ENCODE measurements at places on chromosomes 6 and 20.

GRCh38 chr20:64211874-64212658 is 43.5 kb upstream of the PCMTD2 start:
- DNase-seq, result no peak

DNA sequence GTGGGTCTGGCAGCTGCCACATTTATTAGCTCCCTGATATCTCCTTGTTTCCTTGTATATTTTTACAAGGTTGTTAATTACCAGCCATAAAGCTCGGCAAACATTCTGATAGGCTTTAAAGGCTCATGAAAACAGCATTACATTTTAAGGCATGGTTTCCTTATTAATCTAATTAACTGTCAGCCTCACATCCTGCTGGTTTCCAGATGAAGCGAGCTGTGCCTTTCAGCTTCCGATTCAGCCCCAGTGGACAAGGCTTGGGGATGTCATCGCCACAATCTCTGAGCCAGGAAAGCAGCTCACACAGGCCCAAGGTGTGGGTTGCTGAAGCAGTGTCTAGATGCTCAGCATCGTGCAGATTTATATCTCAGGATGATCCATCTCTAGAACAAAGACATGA is 66.0 kb upstream of the RALY start:
- no peak for DNase-seq

DNA sequence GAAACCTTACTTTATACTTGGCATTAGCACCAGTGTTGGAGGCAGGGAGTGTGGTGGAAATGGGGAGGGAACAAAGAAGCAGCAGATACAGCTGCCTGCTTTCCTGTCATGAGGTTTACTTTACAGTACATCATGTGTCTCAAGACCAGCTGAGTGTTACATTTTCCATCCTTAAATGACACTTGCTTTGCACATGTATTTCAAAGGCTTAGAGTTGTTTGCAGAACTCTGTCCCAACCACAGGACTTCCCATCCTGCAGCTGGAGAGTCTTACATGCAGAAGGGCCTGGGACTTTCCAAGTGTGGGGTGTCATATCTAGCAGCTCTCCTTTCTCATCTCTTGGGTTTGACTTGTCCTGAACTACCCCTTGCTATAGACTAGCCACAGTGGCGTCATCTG is 395.9 kb downstream of the DHX35 start:
- no peak for DNase-seq

GRCh38 chr6:74780831-74781230 is 425.0 kb downstream of the COL12A1 start:
- no peak for DNase-seq

DNA sequence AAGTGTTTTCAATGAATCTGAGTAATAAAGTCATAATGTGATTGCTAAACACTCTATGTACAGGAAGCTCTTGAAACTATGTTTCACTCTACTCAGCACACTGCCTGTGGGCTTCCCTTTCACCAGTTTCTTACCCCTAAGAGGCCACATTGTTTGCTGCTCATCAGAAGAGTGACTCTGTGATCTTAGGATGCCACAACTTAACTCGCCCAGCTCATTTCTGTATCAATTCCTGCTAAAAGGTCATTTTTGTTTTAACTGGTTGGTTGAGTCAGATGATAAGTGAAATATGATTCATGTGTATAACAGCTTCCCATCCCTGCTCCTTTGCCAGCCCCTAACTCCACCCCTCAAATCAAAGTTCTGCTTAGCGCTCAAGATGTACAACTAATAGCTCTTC is 9.8 kb upstream of the NDUFAF4 start:
- DNase-seq, result no peak

- no peak for DNase-seq
These were observed 180.3 kb downstream of the CDH26 start for GRCh38 chr20:60138256-60139220.

DNA sequence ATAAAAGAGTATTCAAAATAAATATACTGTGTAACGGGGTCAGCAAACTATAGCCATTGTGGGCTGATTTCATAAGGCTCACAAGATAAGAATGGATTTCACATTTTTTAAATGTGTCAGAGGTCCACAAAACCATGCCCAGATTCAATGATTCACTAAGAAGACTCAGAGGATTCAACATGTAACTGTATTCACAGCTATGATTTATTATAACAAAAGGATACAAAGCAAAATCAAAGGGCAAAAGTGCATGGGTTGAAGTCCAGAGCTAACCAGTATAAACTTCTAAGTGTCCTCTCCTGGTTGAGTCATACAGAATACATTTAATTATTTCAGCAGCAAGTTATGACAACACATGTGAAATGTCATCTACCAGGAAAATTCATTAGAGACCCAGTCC is 49.2 kb downstream of the TBC1D32 start:
- no peak for DNase-seq

Data from NCI-H1105 (cell line).